ENCODE measurements at places on chromosomes 2 and 18.

GRCh38 chr2:160042054-160042453 is 20.4 kb downstream of the PLA2R1 start:
- DNase-seq, result no peak

- DNase-seq, result no peak
Observed at GRCh38 chr2:61045999-61046398, 19.7 kb upstream of the SANBR start.

DNA sequence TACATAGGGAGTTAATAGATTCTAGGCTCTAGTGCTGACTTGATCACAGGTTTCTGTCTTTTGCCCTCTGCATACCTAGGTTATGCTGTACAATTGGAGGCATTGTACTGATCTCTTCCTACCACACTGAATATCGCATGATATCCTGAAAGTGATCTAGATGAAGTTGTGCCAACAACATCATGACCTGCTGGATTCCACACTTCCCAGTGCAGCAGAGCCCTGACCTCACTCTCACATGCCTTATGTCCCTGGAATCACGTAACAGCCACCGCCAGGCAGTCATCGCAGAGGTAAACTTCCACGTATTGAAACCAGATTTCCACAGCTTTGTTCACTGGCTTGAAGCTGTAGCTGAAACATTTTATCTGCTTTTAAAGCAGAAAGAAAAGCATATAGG is 214.0 kb downstream of the ANKRD30B start:
- no peak for DNase-seq

DNA sequence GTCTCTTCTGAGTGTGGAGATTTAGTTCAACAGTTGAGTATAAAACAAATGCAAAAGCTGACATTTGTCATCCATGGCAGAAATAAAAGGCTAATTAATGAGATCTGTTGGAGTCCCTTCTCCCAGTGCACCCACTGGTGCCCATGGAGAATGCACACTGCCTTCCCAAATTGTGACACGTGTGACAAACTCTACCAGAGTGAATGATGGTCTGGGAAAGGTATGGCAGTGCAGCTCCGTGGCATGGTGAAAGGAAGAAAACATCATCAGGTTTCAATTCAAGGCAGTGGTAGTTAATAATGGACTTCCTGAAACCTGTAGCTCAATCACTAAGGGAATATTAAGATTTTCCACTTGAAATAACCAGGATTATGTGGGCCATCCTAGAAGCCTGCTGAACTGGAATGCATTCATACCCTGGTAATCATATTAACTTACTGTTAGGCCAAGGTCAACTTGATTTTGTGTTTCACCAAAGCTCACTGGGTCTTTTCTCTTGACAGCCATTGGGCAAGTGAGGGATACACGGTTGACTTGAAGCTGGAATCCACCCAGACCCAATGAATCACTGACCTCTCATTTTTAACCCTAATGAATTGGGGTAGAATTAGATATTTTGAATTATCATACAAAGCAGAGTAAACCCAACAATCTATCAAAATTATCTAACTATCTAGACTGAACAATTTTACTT is 167.6 kb downstream of the AFF3 start:
- peak; percentile 64 for DNase-seq

All from fibroblast of mammary gland (primary cell).